ENCODE measurements at places on chromosomes 3 and 15.

GRCh38 chr3:98784042-98784441 lies 20.9 kb downstream of the ST3GAL6 start:
- DNase-seq = peak; percentile 52

DNA sequence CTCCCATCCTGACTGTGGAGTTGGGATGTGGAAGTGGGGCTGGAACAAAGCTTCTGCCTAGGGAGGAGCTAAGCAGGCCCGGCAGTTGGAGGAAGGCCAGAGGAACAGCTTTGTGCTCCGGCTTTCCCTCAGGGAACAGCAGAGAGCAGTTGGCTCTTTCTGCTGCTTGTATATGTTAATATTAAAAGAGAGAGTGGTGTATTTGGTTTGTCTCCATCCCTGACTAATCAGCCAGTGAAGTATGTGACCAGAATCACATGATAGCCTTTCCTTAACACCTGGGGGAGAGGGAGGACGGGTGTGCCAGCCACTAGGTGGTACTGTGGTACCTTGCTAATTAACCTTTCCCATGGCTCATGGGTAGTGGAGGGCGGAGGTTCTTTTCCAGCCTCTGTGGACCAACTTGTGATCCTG lies 10.0 kb downstream of the EIF2B5 start:
- DNase-seq = peak; percentile 51

DNA sequence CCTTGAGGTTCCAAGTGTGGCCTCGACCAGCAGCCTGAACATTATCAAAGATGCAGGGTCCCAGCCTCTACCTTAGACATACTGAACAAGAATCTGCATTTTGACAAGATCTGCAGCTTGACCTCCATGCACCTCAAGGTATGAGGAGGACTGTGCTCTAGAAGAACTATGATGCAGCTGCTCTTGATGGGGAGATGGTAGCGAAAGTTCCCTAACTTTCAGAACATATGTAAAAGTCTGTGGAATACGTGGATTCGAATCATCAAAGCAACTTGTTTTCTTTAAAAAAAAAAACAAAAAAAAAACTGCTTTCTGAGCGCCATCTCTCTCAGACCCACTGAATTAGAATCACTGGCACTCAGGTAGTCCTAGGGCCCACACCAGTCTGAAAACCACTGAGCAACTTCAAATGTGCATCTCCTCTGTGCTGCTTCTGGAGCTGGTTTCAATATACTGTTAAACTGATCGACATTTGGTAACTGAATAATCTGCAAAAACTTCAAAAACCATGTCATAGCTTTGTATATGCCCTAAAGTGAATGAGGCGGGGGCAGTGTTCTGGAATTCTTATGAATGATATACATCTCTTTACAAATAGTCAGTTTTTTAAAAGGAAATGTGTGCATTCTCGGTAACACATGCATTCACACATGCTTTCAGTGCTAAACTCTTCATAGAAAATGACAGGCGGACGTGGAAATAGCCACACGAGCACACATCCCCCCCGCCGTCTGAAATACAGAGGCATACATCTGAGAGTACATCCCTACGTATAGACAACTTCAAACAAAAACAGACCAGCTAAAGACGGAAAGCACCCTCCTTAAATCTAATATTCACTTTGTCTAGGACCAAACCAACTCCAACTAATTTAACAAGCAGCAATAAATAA lies 128.8 kb downstream of the FOXP1 start:
- DNase-seq = no peak

GRCh38 chr15:40051616-40052415 lies 12.8 kb upstream of the SRP14 start:
- peak; percentile 44 for DNase-seq

DNA sequence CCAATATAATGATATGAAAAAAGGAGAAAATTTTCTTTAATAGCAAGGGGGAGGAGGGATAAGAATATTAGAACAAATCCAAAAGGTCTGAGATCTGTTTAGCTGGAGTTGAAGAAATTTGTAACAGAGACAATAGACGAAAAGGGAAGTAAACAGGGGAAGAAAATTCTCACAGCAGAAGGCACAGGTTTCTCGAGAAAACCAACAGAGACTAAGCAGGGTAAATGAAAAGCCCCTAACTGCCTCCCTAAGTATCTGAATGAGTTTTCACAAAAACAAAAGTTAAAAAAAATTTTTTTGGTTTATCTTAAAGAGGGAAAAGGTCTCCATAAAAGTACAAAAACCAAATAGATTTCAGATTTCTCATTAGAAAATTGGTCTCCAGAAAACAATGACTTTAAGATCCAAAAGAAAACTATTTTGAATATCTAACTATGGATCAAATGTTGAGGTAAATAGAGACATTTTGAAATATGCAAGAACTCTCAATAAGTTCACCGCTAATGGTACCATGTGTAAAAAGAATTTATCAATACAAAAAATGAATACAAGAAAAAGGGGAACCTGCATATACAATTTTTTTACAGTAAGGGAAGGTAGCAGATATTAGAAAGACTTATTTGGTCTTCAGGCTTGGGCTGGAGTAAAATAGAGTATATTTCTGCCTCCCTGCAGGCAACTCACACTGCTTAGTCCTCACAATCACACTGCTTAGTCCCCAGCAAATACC lies 23.9 kb upstream of the NEK10 start:
- peak; percentile 35 for DNase-seq

- no peak for DNase-seq
These were observed 9.3 kb downstream of the FAH start for GRCh38 chr15:80162059-80162554.

DNA sequence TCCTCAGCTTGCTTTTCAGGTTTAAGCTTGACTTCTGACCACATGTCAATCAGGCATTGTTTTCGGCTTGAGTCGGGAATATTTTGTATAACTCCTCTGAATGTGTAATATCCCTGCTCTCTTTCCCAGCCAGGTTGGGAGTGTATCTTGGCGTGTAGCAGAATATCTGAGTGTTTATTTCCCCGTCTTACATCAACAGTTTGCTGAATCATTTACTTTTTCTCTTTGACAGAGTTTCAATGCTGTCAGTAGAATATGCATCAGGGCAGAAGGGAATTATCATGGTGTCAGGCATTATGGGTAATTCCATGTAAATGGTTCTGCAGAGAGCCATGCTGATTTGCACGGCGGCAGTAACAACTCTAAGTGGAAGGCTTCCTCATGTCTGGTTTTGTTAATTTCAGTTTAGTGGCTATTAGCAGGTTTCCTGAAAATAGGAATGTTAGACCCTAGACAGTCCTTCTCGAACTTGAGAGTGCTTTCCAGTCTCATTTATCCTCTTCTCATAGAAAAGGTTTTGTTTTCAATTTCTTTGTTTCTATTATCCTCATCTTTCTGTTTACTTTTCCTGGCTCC lies 566.3 kb downstream of the AGBL1 start:
- no peak for DNase-seq

DNA sequence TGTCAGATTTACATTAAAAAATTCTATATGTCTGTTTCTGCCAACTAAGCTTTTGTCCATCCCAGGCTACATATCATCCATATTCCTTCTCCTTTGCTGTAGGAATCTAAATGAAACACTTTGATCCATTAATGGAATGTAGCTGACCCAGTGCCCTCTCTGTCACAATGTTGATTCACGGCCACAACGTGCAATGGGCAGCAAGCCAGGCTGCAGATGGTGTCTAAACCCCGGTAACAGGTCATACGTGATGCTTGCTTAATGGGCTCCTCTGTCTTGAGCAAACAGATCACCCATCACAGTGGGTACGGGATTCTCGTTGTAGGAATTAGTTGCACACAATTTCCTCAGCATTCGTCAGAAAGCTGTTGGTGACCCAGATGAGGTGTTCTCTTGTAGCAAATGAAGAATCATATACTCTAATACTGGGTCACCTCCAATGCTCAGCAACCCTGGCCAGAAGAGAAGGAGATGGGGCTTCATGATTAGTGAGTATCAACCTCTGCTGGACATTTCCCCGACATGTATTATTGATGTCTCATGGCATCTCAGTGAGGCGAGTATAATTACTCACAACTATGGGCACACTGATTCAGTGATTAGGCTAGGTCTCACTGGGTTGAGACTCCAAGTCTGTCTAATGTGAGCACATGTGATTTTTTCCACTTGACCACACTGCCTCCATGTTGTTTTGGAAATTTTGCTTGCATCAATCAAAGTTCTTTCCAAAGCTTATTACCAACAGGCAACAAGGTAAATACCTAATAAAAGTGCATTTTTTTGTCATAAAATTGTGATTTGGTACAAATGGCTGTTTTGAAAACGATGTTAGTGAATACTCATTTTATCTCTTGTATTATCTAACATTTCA lies 12.9 kb upstream of the DCBLD2 start:
- no peak for DNase-seq

GRCh38 chr3:135965129-135965505 lies 411 bp upstream of the PPP2R3A start:
- DNase-seq = no peak

GRCh38 chr3:52830535-52831258 lies at the start of gene ITIH4:
Gene ITIH4 (minus strand): TSS chr3:52830672. CDS start chr3:52830642, 30 bp downstream.
- no peak for DNase-seq

DNA sequence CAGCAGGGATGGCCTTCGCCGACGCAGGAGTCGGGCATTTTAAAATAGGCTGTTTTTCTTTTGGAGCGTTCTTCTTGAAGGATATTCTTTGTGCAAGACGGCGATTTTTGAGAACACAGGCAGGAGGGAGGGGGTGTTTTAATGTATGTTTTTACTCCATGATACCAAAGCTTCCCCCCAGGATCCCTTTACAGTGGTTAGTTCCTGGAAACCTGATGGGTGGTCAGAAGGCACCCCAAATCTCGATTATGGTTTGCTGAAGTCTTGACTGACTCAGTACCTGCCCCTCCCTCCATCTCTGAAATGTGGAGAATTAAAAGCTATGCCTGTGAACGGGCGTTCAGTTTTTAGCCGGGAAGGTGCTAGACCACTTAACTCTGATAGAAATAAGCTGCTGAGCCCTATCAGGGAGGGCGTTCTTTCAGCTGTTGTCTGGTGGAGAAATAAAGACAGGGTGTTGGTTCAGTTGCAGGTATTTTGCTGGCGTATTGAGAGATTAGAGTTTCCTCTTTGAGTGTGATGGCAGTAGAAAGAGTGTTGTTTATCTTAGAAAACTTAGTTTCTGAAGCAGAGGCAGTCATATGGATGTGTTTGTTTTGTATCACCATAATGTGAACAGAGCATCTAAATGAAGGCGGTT lies 3.4 kb downstream of the IGF1R start:
- DNase-seq = no peak

- no peak for DNase-seq
These were observed 1180.6 kb upstream of the GBE1 start for GRCh38 chr3:82942041-82942440.

DNA sequence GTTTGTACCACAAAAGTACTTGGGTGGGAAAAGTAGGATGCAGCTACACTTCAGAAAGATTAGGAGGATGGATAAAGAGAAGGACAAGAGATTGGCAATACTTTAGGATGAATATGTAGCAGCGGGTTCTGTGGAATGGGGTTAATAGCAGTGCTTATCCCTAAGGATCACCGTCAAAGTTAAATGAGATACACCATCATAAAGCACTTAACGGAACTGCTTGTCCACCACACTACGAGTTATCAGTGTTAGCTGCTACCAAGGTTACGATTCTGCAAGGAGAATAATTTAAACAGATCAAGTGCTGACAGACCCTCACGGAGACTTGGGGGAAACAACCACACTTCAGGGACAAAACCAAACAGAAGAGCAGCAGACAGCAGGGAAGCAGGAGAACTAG lies 963 bp downstream of the SHQ1 start:
- no peak for DNase-seq

DNA sequence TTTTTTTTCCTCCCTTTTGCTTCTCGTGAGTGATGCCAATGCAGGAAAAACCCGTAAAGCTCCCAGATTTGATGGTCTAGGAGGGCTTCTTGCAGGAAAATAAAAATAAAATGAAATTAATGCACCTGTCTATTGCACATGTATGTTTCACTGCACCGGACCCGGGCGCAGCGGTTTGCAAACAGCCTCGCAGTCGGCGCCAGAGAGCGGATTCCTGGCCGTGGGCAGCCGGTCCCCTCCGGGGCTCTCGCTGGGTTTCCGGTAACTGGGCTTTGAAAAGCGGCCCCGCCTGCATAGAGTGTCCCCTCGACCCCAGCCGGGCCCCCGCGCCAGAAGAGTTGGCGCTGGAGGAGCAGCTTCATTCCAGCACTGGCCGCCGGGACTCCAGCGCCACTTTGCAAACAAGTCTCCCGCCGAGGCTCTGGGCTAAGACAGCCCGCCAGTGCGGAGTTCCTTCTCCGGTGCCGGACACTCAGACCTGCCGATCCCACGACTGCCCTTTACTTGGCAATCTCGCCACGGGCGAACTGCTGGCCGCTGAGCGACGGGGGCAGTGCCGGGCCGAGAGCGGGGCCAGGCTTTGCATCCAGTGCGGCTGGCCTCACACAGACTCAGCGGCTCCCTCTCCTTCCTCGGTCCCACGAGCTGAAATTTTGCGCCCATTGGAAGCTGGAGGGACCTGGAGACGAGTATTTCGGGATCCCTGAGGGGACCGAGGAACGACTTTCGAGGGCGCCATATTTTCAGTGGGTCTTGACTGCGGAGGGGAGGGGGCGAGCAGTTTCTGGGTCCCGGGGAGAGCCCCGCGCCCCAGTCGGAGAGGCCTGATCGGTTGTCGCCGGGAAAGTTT lies 225.9 kb upstream of the C2CD4B start:
- peak; percentile 24 for DNase-seq

DNA sequence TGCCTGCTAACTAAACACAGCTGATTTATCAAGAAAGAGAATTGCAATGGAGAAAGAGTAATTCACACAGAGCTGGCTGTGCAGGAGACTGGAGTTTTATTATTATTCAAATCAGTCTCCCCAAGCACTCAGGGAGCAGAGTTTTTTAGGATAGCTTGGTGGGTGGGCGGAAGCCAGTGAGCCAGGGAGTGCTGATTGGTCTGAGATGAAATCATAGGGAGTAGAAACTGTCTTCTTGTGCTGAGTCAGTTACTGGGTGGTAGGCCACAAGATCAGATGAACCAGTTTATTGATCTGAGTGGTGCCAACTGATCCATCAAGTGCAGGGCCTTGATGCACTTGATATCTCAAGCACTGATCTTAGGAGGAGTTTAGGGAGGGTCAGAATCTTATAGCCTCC lies 891.9 kb upstream of the CADM2 start:
- DNase-seq = no peak

DNA sequence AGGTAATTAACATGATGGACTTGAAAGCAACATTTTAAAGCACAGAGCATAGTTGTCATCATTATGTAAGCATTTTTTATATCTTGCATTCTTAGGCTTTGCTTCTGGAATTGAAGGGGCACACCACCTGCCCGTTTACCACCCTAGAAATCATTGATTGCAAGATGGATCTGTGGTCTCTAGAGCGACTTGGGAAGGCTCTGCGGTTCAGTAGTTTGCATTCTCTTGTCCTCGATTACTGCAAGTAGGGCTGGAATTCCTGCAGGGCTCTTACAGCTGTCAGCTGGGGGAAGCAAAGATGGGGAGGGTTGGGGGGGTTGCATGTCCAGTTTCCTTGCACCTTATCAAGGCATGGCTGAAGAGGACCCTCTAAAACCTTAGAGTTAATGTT lies 56.7 kb upstream of the RNF7 start:
- no peak for DNase-seq

DNA sequence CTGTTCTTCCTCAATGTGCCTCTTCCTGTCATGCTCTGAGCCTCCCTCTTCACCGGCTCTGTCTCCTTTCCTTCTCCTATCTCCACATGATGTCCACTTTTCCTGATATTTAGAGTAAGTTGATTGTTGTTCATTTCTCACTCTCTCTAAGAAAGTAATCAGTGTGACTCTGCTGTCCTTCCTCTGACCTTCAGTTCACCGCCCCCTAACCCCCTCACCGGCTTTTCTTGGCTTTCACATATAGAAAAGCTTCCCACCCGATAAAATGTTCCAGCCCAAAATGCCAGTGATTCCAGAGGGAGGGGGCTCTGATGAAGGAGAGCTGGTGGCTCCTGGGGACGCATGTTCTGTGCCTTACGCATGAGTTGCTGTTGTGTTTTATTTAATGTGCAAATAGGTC lies 120.5 kb upstream of the ABHD17C start:
- DNase-seq = no peak

Measured in suppressor macrophage treated with lipopolysaccharide for 1 hour (primary cell).